ENCODE measurements at places on chromosomes 7 and 10.

- no peak for DNase-seq
These were observed 17.2 kb upstream of the GIMAP8 start for GRCh38 chr7:150432915-150433892.

DNA sequence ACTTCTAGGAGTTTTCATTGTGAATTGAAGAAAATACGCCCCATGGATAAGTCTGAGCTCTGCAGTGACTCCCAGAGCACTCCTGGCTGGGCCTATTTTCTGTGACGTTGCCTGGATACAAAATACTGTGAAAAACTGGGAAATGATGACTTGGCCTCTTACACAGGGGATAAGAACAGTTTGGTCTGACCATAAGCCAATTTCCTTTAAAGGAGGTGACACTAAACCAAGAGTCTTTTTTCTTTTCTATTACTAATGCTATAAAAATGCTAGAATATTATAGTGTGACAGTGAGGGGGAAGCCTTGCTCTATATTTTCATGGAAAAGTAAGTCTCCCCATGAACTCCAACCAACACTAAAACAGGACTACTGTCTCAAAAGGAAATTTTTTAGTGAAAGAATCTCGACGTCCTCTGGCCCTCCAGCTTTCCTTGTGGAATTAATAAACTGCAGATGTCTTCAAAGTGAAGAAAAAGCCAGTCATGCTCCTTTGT lies 45.5 kb downstream of the MYOF start:
- peak; percentile 98 for DNase-seq

DNA sequence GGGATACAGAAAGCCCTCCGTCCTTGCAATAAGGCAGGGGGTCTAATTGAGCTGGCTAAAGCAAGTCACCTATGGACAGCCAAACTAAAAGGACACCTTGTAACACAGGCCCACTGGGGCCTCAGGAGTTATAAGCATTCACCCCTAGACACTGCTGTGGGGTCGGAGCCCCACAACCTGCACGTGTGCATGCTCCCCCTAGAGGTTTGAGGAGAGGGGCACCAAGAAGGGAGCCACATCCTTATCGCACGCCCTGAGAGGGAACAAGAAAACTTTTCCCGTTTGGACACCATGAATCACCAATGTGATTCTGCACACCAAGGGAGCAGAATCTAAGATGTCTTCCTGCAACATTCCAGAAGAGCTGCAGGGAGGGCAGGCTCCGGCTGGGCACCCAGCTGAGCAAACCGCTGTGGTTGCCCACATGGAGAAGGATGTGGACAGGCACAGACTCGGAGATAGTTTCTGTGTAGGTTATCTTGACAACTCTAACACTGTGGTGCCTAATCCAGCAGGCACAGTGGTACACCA lies 17.7 kb upstream of the TARP start:
- no peak for DNase-seq

GRCh38 chr10:85612378-85612775 lies 754.2 kb downstream of the GRID1 start:
- no peak for DNase-seq
